T-helper 1 cell (primary cell): ENCODE measurements at places on chromosomes 13 and 19.
A peak's percentile ranks its signal among the peaks of the same experiment; 100 is the strongest.

GRCh38 chr13:29125191-29125933, 305.2 kb downstream of the MTUS2 start:
- no peak for DNase-seq

DNA sequence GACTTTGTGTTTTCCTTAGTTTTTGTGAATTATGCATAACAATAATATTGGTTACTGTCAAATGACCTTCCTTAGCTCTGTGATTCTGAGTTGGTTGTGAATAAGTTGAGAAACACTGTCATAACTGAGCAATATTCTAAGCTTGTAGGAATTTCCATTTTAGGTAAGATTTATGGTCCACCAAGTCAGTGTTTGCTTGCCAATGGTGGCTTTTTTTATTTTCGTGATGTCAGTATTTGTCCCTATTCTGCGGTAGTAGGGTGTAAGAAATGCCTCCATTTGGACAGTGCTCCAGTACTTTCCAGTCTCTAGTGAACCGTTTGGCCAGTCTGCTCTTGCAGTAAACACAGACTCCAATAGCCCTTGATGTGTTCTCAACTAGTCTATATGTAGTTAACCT, 94.7 kb downstream of the FRY start:
- DNase-seq: no peak

- DNase-seq: no peak
Observed at GRCh38 chr13:112956571-112957294, 12.3 kb upstream of the MCF2L start.

DNA sequence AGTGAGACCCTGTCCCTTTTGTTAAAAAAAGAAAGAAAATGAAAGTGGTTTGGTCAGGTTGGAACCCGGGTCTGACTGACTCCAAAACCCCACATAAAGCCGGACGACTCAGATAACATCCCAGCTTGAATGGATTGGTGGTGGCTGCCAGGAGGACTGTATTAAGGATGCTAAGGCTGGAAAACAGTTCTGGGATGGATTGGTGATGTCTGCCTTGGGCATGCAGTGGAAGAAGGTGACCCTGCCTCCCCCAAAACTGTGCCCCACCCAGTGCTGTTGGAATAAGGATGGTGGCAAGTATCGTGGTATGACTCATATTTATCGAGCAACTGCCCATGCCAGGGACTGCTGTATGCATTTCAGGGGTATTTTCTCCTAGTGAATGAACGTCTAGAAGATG, 18.5 kb upstream of the COLGALT1 start:
- DNase-seq: no peak

DNA sequence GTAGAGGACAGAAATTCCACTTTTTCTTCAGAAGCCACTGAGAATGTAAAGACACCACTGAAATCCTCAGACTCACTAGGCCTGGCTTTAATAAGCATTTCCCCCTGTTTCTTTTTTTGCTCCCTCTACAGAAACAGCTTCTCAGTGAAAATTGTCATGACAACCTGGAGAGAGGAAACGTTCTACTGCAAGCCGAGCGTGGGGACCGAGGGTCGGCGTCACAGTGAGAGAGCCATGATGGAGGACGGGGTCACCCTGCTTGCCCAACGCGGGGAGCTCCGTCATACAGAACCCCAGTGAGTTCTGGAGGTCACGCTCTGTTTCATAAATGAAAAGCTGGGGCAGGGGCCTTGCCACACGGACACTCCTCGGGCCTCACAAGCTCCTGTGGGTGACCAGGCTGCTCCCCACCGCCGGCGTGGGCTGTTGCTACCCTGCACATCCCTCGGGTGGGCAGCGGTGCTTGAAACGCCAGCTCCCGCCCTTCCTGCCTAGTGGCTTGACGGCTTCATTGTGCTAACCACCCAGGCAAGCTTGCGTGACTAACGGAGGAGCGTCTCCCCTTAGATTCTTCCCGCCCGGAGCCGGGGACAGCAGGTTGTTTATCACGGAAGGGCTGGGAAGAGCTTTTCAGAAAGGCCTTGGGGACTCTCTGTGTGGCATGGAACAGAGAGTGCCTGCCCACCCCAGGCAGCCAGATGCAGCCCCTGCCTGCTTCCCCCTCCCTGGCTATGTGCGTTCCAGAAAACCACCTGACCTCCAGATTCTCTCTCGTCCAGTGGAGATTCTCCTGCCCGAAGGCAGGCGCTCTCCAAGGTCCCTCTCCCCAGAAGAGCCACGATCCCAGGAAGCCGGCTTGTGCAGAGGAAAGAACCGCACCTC, 153.6 kb downstream of the KATNAL1 start:
- DNase-seq: no peak

- no peak for DNase-seq
Observed at GRCh38 chr13:46712524-46712923, 84.4 kb downstream of the ESD start.

DNA sequence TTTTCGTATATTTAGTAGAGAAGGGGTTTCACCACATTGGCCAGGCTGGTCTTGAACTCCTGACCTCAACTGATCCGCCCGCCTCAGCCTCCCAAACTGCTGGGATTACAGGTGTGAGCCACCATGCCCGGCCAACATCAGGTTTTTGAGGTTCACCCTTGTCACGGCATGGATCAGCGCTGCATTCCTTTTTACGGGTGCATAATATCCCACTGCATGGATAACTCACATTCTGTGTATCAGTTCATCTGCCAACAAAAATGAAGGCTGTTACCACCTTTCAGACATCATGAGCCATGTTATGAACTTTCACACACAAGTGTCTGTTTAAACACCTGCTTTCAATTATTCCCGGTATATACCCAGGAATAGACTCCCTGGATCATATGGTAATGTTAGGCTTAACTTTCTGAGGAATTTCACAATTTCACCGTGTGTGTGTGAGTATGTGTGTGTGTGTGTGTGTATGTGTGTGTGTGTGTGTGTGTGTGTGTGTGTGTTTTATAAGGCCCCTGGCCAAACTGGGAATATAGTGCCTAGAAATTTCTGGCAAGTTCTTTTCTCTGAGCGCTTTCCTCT, 52.2 kb downstream of the AP1M1 start:
- no peak for DNase-seq

GRCh38 chr19:10713317-10713716, 4.6 kb upstream of the DNM2 start:
- DNase-seq: no peak

- DNase-seq: no peak
Observed at GRCh38 chr19:2051773-2052704, 995 bp upstream of the MKNK2 start.

DNA sequence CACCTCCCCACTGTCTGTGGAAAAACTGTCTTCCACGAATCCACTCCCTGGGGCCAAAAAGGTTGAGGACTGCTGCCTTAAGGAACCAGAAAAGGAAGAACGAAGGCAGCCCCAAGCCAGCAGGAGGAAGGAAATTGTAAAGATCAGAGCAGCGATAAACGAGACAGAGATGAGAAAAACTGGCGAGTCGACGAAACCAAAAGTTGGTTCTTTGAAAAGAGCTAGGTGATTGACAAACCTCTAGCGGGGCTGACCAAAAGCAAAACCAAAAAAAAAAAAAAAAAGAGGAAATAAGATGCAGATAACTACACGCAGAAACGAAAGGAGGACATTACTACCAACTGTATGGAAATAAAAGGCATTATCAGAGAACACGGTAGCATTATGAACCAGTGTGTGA, 76.9 kb downstream of the GADD45B start:
- DNase-seq: peak; percentile 30

GRCh38 chr13:51519771-51520216, 64.5 kb upstream of the WDFY2 start:
- DNase-seq: no peak

DNA sequence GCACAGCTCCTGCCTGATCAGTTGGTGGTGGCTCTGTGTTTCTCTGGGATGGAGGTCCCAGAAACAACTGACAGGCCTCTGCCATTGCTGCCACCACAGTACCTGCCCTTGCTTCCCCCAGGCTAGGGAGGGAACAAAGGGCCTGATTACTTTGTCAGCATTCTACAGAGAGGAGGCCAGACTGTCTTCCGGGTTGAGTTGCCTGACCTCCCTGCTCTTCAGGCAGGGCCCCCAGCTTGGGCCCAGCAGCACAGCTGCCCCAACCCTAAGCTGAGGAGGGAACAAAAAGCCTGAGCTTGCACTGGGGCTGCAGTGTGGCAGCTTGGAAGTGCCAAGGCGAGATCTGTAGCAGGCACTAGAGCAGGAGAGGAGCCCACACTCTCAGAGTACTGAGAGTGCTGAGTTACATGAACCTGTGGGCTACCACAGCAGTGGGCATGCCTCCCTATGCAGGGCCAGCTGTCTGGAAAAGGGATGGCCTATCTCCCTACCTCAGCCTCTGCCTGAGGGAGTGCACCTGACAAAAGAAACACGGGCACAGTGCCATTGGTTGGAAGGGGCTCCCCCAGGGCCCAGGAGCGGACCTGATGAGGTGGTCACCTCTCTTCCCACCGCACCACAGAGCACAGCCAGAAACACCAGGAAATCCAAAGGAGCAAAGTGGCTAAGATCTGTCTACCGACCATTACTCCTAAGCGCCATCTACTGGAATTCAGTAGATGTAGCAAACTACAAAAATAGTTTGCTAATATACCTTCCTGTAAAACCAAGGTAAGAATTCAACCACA, 24.4 kb downstream of the SLC25A15 start:
- DNase-seq: peak; percentile 38

GRCh38 chr13:111027458-111028439, 87.4 kb upstream of the ARHGEF7 start:
- no peak for DNase-seq

GRCh38 chr13:52868190-52868589, 19.8 kb upstream of the PCDH8 start:
- peak; percentile 76 for DNase-seq

DNA sequence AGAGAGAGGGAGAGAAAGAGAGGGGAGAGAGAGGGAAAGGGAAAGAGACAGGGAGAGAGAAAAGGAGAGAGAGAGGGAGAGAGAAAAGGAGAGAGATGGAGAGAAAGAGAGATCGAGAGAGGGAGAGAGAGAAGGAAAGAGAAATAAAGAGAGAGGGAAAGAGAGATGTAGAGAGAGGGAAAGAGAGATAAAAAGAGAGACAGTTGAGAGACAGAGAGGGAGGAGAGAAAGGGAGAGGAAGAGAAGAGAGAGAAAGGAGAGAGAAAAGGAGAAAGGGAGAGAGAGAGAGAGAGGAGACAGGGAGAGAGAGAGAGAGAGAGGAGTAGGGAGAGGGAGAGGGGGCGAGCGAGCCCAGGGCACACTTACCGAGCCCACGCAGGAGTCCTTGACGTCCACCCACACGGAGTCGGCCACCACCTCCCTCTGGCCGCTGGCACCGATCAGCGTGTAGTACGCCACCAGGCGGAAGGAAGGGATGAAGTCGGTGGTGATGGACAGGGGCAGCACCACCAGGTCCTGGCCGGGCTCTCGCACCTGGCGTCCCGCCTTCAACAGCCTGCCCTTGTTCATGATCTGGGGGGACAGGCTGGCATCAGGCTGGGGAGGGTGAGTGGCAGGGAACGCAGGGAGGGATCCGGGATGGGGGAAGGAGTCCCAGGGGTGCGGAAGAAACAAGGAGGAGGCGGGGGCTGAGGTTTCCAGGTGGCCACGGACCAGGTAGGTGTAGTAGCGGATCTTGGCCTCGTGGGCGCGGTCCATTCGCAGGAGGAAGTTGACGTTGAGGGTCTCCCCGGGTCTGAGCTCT, 10.0 kb downstream of the C3 start:
- DNase-seq: no peak

- DNase-seq: no peak
Observed at GRCh38 chr13:66329988-66330451, 900.1 kb downstream of the PCDH9 start.

GRCh38 chr13:30819136-30819888, 84.0 kb downstream of the ALOX5AP start:
- DNase-seq: no peak

- no peak for DNase-seq
Observed at GRCh38 chr19:31500197-31500830, 151.1 kb upstream of the TSHZ3 start.

DNA sequence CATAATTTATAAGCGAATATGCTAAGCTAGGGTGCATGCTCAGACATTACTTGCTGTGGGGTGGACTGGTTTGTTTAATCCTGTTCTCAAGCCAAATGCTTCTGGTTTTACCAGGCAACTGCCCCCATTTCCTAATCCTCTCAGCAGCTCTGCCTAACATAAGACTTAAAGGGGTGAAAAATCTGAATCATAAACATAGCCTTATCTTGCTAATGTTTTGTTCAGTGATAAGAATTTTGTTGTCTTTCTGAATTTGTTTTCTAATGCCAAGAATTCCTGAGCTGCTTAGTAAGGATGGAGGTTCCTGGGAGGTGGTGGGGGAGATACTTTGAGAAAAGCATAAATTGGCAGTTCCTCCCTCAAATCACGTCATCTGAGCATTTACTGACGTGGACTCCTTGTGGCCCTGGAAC, 42.7 kb downstream of the ING1 start:
- no peak for DNase-seq

- DNase-seq: no peak
Observed at GRCh38 chr13:35252536-35253205, 223.8 kb downstream of the MAB21L1 start.
